ENCODE measurements at places on chromosomes 1 and 21.

DNA sequence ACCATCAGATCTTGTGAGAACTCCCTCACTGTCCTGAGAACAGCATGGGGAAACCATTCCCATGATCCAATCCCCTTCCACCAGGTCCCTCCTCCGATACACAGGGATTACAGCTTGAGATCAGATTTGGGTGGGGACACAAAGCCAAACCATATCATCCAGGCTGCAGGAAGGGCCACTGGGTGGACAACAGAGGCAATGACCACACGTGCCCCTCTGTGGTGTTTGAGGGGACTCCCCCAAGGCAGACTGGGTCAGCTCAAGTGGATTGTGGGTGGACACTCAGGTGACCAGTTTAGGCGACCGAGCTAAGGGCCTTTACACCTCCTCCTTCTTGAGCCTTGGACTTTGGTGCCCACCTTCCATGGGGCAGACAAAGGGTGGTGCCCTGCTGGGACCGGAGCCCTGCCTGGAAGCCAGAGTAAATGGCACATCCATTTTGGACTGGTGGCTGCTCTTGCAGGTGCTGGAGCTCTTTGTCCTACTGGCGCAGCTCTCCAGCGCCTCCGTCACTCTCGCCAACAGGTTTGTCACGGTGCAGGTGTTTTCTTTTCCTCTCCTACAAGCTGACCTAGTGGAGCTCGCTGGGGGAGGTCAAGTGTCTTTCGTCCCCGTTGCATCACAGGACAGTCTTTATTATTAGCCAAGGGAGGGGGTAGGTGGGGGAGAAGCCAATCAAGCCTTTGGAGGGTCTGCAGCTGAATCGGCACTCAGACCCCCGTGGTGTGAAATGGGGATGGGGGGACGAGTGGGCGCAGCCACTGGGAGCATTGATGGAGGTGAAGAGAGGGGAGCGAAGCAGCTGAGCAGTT, 37.6 kb downstream of the CRYAA start:
- no peak for DNase-seq

GRCh38 chr1:82786883-82787282, 986.1 kb downstream of the ADGRL2 start:
- DNase-seq, result no peak

GRCh38 chr1:55320891-55321290, 105.7 kb upstream of the USP24 start:
- DNase-seq, result no peak

- no peak for DNase-seq
Observed at GRCh38 chr1:31031330-31032143, 34.0 kb downstream of the PUM1 start.

DNA sequence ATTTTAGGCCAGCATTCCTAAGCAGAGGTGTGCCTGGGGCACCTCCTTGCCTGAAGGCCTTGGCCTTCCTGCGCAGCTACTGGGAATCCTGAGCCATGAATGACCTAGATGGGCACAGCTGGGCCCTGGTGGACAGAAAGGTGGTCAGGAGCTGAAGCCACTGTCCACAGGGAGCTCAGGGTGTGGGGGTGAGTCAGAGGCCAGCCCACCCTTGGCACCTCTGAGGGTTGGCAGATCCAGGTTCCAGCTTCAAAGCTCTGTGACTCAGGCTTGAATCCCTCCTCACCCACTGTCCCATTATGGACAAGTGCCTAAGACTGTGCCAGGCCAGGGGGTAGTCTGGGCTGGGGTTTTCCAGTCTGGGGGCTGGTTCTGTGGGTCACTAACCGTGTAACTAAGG, 6.4 kb upstream of the EDN2 start:
- no peak for DNase-seq

DNA sequence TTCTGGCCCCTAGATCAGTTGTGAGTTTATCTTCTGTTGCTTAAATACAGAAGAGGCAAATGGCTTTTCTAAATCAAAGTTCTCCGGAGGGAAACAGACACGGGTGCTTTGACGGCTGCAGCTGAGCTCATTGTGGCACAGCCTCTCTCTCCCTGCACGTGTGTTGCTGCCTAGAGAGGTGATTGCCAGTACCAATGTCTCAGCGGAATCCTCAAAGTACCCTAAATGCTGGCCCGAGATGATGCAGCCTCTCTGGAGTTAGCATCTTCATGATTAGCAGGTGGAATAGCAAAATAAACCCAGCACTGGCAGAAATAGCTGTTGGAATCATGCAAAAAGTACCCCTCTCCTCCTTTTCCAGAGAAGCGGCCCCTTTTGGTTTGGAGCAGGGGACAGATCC, 192.2 kb downstream of the PRDM2 start:
- DNase-seq, result no peak

GRCh38 chr1:213685992-213686582, 301.7 kb upstream of the PROX1 start:
- DNase-seq, result no peak

DNA sequence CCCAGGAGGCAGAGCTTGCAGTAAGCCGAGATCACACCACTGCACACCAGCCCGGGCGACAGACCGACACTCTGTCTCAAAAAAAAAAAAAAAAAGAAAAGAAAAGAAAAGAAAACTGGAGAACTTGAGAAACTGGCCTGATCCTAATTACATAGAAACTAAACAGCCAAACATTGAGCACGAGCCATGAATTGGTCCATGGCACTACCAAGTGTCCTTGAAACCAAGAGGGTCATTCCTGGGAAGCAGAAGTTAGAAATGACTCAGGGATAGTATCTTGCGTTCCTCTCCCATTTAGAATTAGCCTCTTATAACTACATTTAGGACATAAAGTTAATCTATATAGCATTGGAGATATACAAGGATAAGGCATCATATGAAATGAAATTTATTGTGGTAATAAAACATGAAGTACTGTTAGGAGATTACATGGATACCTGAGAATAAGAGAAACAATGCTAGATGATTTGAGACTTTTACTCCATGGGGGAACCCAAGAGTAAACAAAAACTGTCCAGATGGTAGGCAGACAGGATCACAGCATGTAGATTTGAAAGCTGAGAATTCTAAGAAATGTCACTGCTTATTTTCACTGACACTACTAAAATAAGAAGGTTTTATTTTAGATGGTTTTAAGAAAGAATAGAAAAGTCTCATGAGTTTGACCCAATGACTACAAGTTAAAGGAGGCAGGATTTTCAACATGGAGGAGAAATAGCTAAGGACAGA, 39.5 kb upstream of the CPLANE2 start:
- DNase-seq, result no peak

- no peak for DNase-seq
Observed at GRCh38 chr1:182329471-182329870, 62.1 kb downstream of the GLUL start.

- no peak for DNase-seq
Observed at GRCh38 chr1:54475357-54475881, 69.2 kb upstream of the SSBP3 start.

DNA sequence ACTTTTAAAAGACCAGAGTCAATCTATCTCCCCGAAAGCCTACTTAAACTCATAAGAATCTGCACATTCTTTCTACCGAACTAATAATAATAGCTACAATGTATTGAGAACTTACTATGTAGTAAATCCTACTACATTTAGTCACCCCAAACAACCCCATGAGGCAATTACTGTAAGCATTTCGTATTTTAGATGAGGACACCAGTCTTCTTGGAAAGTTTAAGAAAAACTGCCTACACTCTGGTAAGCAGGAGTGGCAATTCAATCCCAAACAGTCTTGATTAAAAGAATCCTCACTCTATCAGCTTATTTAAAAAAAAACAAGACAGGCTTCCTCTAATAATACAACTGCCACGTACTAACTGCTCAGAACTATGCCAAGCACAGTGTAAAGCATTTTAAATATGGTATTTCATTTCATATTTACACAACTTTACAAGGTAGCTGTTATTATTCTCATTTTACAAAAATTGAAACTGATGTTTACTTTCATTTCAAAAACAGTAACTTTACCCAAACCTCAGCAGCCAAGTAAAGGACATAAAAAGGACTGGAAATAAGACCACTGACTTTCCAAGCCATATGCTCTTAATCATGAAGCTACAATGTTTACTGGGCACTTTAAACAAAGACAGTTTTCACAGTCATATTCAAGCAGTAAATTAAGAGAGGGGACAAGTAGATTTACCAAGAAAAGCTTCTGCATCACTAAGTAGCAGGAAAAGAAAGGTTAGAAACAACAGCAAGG, 13.9 kb downstream of the ARID4B start:
- DNase-seq, result no peak

- DNase-seq, result no peak
Observed at GRCh38 chr21:36985751-36986594, 19.5 kb upstream of the HLCS start.

DNA sequence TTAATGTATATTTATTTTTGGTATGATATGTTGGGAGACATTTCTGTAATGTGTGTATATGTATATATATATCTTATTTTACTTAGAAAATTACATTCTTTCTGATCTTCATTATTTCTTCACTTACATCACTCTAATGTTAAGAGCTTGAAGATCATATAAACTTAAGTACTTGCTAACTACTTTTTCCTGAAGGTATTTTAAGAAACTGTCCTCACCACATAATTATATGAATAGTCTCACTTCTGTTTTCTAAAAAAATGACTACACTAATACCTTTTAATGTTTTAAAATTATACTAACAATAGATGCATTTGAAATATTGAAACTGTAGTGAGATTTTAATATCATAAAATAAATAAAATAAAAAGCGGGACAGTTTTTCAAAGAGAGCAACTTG, 377.1 kb downstream of the LRRIQ3 start:
- DNase-seq, result no peak

- DNase-seq, result no peak
Observed at GRCh38 chr1:29852248-29852647, 615.9 kb downstream of the PTPRU start.

DNA sequence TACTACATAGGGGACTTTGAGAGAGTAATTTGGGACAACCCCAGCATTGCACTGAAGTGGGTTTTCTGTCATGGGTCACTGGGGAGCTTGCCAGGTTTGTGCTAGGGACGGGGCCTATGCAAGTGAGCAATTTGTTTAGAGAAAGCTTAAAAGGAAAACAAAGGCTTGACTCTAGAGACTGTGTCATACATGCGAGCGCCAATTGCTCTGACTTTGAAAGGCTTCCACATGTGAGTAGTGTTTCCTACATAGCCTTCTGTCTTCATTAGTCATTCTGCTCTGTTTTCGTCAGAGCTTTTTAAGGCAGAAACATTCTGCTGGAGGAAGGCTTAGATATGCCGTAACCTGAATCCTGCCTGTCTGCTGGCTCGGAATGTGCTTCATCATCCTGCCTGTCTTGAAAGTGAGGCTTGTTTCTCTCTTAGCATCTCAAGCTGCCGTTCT, 28.4 kb downstream of the TRIM45 start:
- DNase-seq, result peak; percentile 97

DNA sequence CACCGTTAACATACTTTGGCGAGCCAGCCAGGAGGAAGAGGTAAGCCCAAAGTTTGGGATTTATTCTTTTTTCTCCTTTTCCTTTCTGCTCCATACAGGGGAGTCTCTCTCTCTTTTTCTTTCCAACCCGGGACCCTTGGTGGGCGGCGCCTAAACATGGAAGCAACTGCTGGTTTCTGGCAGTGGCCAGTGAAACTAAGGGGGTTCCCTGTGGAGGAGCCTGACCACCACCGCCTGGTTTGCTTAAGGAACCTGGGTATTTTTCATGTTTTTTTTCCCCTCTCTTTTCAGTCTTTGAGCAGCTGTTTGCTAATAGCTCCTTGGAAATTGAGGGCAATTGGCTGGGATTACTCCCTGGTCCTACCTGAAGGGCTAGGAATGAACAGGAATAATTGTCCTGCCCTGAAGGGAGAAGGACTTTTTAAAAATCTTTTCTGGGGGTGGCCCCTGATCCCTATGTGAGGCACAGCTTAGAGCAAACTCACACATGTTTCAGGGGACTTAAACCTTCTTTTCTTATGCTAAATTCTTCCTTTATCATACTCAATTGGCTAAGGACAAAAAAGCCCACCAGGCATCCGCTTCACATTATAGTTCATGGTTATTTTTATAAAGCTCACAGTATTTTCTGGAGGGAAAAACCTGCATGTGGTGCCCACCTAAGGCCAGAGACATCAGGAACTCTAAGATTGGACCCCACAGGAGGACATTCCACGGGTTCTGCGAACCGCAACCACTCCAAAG, 61.3 kb upstream of the PLD5 start:
- no peak for DNase-seq

GRCh38 chr1:188224263-188224662, 1395.5 kb downstream of the PLA2G4A start:
- no peak for DNase-seq

DNA sequence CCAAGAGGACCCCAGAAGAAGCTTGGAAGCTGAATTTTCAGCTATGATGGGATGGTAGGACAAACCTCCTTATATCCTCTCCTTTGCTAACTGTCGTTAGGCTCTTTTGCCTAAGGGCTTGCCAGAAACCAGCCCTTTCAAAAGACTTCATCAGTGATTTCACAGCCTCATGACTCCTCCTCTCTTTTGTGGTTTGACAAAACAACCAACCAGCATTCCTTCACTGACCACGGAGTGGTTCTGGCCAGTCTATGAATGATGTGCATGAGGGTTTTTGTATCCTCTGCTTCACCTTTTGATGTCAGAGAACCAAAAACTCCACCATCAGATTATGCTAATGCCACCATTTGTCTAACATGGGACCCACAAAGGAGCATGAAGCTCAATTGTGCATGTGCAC, 116.9 kb upstream of the COA6 start:
- peak; percentile 68 for DNase-seq

DNA sequence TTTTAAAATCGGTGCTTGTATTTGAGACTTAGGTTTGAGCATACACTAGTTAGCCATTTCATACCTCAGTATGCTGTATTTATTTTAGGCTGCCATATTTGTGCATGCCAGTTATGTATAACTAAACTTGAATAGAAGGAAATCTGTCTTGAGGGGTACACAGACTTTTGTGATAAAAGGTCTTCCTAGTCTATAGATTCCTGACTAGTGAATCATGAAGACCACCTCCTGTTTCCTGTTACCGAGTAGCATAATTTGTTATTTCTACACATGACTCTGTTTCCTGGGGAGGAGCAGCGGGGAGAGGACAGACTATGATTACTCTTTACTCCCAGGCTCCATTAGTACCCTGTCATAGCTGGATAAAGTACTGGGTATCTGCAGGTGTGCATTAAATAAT, 316.8 kb upstream of the SNX7 start:
- DNase-seq, result peak; percentile 77

GRCh38 chr1:4752059-4752458, 97.7 kb downstream of the AJAP1 start:
- DNase-seq, result no peak

- peak; percentile 6 for DNase-seq
Observed at GRCh38 chr1:150765296-150765976, at the start of gene CTSS. TSS of gene CTSS (minus strand) at chr1:150765778. CDS start at chr1:150764763, 1,015 bp downstream.

- DNase-seq, result no peak
Observed at GRCh38 chr1:54294887-54295286, 94.9 kb downstream of the MRPL37 start.

DNA sequence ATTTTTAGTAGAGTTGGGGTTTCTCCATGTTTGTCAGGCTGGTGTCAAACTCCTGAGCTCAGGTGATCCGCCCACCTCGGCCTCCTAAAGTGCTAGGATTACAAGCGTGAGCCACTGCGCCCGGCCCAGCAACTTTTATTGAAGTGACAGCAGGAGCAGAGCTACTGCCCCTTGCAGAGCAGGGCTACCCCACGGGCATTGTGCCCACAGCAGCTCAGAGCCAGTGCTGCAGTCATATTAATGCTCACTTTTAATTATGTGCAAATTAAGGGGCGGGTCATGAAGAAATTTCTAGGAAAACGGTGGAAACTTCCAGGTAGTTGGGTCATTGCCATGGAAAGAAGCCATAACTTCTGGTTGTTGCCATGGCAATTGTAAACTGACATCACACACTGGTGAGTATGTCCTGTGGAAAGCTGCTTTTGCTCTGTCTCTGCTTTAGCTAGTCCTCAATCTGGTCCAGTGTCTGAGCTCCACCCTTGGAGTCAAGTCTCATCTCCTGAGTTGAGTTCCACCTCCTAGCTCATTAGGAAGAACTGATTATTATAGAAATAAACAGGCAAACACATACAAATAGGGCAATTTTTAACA, 127.3 kb upstream of the ADGRL4 start:
- no peak for DNase-seq
